ENCODE measurements at places on chromosomes 4 and X. TPM values are rescaled to one million over a fixed set of nuclear protein-coding genes. Genes with fewer than 3 reads are reported as not detected.

PRR32 gene
- not detected for polyA plus RNA-seq

MAGEA2B gene
- not detected for polyA plus RNA-seq

HDX gene
- polyA plus RNA-seq: 0.14 TPM

DRP2 gene
- 0.13 TPM for polyA plus RNA-seq

PUDP gene
- 22.5 TPM for polyA plus RNA-seq

PAGE2B gene
- polyA plus RNA-seq: not detected

SMIM10 gene
- polyA plus RNA-seq: not detected

DNA sequence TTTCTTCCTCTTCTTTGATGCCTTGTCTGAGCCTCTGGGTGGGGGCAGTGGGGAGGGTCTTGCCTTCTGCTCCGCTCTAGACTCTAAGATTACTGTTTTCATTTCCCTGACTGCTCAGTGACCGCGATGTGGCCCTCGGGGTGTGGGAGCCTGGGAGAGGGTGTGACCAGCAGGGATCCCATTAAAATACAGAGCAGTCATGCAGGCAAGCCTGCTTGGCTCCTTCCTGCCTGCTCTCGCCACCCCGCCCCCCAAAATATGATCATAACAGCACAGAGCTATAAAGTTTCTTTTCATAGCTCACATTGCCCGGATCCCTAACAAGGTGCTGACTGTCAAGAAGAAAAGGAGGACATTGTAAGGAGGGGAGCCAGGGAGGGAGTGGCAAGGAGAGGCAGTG lies 332.9 kb downstream of the RAB28 start:
- no peak for DNase-seq

DNA sequence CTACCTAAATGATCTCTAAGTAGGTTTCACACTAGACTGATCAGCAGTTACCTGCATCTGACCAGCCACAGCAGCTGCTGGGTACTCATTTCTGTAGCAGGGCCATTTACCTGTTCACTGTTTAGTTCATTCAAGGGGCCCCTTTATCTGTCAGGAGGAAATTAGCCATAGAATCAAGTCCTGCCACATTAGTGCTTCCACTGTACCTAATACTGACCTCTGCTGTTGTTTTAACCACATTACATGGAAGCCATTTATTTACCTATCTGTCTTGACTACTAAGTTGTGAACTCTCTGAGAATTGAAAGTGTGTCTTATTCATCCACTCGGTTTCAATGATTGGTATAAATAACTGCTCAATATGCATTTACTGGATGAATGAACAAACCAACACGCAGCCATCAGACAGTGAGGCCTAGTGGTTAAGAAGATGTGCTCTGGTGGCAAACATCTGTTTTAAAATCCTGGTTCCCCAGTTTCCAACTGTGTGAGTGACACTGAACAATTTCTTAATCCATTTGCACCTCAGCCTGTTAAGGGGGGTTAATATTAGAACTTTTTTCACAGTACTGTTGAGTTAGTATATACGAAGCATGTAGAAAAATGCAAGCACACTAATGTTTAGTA lies 30.0 kb upstream of the ANXA5 start:
- DNase-seq: peak; percentile 59

GRCh38 chr4:183797011-183797444 lies 108.1 kb upstream of the STOX2 start:
- no peak for DNase-seq

DNA sequence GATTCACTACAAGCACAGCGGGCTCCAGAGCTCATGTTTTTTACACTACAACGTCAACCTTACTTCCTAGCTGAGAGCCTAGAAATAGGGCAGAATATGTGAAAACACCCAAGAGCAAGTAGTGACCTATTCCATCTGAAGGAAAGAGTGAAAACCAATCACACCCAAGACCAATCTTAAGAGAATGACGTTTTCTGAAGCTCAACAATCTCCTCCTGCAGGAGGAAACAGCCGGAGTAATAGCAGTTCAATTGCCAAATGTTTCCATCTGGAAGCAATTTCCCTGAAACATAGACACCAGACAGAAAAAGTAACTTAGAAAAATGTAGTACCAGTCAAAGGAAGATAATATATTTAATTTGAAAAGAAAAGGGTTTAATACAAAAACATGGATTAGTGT lies 142.4 kb downstream of the ANXA5 start:
- no peak for DNase-seq

DNA sequence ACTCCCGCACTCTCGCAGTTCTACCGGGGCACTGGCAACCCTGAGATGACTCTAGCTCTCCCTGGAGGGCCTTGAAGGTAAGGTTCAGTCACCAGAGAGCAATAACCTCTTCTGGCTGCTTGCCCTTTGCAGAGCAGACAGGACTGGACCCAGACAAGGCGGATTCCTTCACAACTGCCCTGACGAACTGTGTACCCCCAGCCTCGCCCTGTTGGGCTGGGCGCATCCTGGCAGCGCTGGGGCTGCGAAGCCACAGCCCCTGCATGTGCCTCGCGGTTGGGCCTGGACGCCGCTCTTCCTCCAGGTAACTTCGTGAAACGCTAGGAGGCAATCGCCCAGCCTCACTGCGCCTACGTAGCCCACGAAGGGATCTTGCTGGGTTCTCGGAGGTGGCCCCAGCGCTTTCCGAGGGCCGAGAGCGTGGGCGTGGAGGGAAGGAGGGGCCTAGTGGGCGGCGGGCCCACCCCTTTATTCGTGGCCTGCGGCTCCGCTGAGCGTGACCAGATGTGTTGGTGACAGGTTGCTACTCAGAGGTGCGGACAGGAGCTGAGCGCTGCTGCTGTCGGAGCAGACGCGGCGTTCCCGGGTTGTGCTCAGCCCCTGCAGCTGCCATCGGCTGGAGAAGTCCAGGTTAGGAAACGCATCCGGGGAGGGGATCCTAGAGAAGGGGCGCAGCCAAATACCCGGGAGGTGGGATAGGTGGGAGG lies 1.9 kb upstream of the MAMLD1 start:
- peak; percentile 33 for DNase-seq

DNA sequence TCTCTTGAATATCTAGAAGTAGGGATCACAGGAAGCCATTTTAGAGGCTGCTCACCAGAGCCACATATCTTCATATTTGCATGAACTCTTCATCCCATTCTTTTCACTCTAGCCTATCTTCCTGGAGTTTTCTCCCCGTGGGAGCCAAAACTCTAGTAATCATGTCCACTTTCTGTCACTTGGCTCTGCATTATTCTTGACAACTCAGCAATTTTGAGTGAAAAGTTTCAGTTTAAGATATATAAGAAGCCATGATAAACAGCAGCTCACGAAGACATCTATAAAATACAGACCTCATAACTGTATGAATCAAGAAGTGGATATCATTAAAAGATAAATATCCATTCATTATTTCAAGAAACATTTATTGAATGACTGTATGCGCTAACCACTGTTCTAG lies 79.1 kb upstream of the NR0B1 start:
- DNase-seq: no peak

DNA sequence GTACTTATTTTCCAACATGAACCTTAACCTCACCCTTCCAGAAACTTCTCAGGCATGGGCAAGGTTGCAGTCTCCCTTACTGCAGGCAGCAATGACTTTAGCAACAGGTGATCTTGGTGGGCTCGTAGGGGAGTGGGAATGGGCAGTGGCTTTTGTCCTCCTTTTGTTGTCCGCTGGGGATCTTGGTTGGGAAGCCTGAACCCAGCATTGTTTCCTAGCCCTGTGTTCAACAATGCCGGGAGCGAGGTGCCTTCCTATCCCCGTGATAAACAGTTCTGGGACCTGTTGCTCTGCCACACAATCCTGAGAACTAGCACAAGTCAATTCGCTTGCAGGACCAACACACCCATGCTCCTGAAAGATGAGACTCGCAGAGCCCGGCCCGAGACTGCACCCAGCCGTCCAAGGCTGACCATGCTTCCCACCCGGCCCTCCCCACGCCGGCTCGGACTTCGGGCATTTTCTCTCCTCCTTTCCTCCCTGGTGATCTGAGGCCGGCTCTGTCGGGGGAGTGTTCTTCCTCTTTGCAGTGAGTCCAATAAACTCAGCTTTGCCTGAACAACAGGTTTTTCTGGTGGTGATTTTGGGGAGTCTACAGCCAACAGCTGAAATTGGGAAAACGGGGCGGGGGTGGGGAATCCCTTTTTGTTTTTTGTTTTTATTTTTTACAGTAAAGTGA lies 20.2 kb downstream of the IRAK1 start:
- no peak for DNase-seq

DNA sequence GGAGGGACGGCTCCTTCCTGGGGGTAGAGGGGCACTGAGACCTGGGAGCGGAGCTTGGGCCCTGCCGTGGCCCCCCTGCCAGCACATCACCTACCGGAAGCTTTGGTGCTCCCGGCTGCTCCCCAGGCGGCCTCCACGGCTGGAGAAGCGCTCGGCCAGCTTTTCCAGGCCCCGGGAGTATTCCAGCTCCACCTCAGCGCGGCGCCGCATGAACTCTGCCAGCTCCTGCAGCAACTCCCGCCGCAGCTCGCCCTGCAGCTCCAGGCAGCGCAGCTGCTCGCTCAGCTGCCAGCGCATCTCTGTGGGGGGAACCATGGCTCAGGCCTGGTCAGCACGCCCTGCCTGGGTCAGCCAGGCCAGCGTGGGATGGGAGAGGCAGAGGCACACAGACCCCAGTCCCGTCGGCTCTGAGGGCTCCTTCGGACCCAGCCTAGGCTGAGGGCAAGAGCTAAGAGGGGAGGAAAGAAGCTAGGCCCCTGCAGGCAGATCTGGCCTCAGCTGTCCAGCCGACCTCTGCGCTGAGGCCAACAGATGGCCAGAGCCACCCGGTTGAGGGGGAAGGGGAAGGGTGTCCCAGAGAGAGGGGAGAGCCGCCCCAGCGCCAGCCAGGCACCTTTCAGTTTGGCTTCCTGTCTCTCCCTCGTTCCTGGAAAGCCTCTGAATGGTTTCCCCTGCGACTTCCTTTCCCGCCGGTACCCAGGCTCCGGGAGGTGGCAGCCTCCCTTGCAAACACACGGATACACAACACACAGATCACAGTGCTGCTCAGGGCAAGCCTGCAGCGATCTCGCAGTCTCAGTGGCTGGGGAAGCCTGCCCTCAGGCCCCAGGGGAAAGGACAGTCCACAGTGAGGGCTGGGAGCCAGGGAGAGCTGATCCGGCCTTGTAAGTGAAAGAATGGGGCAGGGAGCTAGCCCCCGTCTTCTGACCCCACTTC lies 4.3 kb downstream of the ARHGAP4 start:
- DNase-seq: no peak

DNA sequence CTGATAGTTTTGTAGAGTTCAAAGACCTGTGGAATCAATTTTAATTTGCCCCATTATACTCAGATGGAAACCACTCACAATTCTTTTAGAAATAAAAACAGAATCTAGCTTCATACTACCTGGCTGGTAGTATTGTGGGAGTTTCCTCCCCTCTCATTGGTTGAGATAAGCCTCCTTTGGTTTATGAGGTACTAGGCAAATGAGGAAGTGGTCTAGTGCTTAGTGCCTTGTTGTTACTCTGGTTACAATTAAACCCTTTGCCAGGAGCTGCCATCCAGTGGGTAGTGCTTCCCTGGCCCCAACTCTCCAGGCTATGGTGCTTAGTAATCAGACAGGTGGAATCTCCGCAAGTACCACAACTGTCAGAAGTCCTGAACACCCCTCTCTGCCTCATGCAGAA lies 118.3 kb downstream of the CDKL5 start:
- no peak for DNase-seq

- DNase-seq: no peak
Measured at GRCh38 chrX:12013211-12013618, 125.1 kb upstream of the FRMPD4 start.

GRCh38 chr4:82984459-82984858 lies 26.2 kb downstream of the LIN54 start:
- no peak for DNase-seq

DNA sequence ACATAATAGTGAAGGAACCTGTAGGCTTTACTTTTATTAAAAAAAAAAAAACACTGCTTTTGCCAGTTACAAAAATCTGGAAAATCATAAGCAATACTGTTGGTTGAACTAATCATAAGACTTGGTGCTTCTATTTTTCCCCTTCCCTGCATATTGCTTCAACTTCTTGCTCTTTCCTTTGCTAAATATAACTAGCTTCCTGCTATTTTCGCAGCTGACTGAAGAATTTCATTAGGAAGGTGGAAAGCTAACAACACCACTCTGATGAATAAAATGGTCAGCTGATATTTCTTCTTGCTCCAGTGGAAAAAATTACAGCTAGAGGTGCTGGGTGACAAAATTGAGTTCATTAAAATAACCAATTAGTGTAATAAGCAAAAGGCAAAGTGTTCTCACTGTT lies 39.3 kb downstream of the MEPE start:
- DNase-seq: no peak

- no peak for DNase-seq
Measured at GRCh38 chrX:38891641-38892413, 90.6 kb downstream of the MID1IP1 start.
